ENCODE measurements at places on chromosomes 4 and X.
A peak's percentile ranks its signal among the peaks of the same experiment; 100 is the strongest.

DNA sequence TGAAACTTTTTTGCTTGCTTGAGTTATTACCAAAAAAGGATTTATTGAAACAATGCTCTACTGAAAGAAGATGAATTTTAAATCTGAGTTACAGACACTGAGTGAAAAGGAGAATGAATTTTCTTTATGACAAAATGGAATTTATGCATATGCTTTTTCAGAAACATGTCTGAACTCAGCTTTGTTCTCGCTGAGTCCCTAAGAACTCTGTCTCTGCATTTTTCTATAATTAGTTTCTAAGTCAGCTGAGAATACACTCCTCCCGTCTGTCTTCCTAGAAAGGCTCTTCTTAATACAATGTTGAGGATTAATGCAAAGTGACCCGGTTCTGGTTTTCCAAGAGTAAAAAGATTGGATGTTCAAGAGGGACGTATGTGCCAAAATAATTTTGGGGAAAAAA is 463.5 kb downstream of the NKX6-1 start:
- no peak for DNase-seq

DNA sequence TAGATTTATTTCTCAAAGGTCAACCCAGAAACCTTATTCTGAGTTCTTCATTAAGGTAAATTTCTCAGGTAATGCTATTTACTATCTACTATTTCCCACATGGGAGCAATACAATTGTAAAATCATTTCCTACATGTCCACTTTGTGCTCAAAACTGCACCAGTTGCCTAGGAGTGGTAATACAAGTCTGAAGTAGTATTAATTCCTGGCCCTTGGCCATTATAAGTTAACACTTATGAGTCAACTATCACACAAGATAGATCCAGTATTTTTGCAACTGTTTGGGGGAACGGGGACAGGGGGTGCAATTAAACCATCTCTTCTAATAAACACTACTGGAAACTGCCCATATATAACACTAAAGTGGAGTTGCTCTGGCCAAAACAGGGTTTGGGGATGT is 48.9 kb downstream of the ACSL4 start:
- no peak for DNase-seq

DNA sequence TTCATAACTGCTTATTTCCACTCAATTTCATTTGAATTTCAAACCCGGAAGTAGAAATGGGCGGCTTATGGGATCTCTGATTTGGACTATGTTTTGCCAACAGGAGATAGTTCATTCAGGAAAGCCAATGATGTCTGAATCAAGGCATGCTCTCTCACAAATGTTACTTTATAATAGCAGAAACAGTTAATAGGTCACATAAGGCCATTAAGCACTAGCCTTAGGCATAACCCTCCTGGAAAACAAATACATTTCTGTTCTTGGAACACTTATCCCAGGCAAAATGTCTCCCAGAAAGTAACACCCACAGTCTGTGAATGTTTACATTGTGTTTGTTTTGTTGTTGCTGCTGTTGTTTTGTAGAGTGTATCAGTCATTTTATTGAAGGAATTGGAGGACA is 1347.2 kb upstream of the PCDH7 start:
- no peak for DNase-seq

GRCh38 chrX:46704767-46705386 is 54.0 kb downstream of the SLC9A7 start:
- peak; percentile 64 for DNase-seq

GRCh38 chrX:22800360-22800759 is 199.4 kb upstream of the DDX53 start:
- DNase-seq = no peak

GRCh38 chr4:123649250-123649644 is 252.7 kb downstream of the SPRY1 start:
- DNase-seq = no peak
